ENCODE measurements at places on chromosomes 5 and 9.

- DNase-seq: peak; percentile 5
These were observed 73.4 kb downstream of the FBXO38 start for GRCh38 chr5:148457183-148457620.

DNA sequence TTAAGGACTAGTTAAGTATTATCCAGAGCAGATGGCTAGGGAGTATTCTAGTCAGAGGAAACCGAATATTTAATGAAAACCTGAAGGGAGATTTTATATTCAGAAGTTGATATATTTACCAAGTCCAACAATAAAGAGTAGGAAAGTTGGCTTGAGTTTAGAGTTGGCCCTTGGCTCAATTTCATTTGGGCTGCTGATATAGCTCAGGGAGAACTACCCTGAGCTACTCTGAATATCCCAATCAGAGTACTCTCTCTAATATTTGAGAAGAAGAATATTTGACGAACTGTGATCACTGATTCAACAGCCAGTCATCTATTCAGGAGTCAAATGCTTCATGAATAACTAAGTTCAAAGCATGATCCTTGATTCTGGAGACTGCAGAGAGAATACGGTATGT is 34.5 kb downstream of the TBCA start:
- no peak for DNase-seq

GRCh38 chr5:95939465-95939864 is 22.2 kb downstream of the ELL2 start:
- no peak for DNase-seq

- no peak for DNase-seq
These were observed 391.1 kb downstream of the TMEM38B start for GRCh38 chr9:106085479-106085878.

DNA sequence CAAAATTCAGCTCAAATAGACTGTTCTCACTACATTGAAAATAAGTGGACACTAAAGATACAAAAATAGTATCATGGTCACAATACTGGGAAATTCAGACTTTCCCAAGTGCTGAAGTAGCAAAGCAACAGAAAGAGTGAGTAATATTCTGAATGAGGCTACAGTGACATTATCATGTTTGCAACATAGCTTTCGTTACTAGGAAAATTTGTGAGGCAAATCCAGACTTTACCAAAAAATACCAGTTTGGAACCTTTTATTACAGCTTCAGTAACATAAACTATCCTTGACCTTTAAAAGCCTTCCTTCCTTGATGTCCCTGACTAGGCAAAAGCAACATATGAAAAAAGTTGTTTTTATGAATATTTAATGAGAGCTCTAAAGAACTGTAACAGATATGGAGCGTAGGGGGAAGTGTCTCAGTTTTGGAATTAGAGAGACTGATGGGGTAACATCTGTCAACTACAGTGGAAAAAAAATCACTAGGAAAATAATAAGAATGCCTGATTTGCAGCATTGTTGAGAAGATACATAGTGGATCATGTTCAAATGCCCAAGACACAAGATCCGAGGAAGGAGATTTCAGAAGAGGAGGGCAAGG is 312.9 kb downstream of the ADGRV1 start:
- no peak for DNase-seq

DNA sequence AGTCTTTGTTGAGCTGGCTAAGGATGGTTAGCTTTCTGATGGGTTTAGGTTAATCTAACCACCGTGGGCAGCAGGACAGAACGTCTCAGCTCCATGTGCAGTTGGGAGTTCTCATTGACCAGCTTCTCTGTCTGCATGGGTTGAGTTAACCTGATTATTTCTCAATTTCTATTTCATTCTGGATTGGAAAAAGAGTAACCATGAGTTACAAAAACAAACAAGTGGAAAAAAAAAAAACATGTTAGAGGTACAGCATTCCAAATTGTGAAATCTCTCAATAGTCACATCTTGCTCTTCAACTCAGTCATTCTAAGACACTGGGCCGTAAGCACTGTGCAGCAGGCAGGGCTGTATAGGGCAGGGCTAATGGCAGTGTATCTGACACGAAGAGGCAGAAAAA is 343.7 kb upstream of the KLF4 start:
- DNase-seq: no peak

DNA sequence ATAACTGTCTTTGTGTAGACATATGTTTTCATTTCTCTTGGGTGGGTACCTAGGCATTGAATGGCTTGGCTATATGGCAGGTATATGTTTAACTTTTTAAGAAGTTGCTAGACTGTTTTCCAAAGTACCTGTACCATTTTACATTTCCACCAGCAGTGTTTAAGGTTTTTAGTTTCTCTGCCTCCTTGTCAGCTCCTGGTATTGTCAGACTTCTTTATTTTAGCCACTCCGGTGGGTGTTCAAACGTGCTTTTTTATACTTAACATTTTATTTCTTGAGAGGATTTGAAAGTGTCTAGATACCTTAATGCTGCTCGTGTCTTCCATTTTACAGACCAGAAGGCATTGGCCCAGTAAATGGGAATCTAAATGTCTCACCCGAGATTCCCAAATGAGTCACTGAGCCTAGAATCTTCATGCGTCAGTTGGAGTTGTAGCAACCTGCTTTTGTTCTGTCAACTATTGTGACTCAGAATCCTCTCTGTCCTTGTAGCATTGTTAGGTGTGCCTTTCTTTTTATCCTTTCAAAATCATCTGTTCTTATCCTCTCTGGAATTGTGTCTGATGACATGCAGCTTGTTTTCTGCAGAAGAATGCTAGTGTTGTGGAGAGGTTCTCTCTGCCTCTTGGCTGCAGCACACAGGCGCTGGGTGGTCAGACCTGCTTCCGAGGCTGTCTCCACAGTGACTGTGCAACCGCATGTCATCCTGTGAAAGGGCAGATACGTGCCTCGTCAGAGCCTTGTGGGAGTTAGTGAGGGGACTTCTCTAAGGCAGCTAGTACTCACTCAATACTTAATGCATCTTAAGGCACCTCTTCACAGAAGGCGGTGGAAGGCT is 291.8 kb downstream of the AOPEP start:
- no peak for DNase-seq

DNA sequence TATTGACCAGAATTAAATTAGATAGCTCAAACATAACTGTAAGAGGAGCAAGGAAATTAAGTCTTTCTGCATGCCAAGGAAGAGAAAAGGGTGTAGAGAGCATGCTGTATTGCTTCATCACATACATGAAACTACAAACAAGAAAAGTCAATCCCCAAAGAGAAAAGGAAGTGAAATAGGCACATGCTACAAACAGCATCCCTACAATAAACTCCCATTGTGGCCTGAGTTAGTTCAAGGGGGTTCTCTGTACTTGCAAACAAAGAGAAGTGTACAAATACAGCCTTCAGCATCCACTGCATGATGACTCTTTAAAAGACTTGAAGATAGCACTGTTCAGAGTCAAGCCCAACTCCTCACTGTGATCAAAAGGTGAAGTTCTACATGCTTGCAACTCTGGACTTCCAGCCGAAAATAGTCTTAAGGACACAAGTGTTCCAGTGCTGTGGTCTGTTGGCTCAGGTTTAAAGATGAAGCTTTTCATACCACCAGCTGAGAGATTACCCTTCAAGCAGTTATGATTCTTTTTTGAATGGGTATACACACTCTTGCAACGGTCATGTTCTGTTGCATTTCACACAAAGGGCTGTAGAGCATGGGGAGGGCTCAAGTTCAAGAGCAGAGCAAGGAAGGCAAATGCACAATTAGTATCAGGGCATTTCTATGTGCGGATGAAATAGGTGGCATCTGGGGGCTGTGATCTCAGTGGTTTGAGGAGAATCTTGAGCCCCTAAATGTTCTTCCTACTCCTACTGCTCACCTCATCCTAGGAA is 534.5 kb downstream of the EBF1 start:
- no peak for DNase-seq

GRCh38 chr9:5529683-5530221 is 19.4 kb downstream of the PDCD1LG2 start:
- DNase-seq: no peak

DNA sequence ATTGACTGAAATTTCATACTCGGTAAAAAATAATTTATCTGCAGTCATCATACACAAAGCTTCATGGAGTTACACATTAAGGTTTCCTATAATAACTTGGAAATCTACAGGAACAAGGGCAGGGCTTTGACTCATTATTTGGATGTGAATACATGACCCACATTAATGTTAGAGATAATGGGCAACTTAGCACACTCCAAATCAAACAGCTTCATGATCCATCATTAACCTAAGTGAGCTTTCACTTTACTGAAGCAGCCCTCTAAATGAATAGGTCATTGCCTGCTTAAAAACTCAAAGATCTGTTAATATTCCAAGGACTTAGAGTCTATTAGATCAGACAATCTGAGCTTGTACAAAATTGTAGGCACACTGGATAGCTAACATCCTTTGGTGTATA is 9.0 kb downstream of the CDH12 start:
- no peak for DNase-seq

DNA sequence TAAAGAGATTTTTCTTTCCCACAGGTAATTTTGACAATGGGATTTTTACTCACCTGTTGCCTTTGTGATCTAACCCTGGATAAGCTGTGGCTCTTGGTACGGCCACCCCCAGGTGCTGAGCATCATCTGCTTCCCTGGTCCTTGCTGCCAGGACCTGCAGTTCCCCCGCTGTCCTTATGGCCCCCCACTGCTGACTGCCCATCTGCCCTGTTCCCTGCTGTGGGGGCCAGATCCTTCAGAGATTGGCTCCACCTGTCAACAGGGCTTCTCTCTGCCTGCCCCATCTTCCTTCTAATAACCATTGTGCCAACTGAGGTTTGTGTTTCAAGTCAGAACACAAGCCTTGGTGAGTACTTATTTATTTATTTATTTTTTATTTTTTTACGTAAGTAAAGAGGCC is 183.3 kb downstream of the MAPKAP1 start:
- DNase-seq: no peak

GRCh38 chr5:177612215-177612673 is 12.3 kb downstream of the B4GALT7 start:
- no peak for DNase-seq

- no peak for DNase-seq
These were observed 26.8 kb downstream of the FBXW11 start for GRCh38 chr5:171979606-171980005.

GRCh38 chr5:121974261-121974660 is 12.5 kb downstream of the SRFBP1 start:
- no peak for DNase-seq

DNA sequence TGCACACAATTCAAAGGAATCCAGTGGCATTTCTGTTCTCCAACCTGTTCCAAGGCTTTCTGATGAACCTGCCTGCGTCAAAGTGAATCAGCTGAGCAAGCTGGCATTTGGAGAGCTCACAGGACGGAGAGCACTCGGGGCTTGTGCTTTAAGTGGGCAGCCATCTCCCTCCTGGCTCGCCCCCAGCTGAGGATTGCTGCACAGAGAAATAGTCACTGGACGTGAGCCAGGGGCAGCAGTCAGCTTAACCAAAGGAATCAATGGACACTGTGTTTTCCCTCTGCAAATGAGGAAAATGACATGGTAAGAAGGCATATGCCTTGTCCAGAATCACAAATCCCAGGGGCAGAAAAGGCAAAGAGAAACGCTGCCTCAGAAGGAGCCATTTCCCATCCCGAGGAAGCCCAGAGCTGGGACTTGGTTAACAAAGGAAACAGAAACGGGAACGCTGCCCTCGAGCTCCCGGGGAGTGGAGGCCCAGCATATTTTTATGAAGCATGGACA is 299.4 kb downstream of the ZSWIM6 start:
- no peak for DNase-seq

GRCh38 chr9:95341293-95341962 is 23.9 kb upstream of the FANCC start:
- no peak for DNase-seq

DNA sequence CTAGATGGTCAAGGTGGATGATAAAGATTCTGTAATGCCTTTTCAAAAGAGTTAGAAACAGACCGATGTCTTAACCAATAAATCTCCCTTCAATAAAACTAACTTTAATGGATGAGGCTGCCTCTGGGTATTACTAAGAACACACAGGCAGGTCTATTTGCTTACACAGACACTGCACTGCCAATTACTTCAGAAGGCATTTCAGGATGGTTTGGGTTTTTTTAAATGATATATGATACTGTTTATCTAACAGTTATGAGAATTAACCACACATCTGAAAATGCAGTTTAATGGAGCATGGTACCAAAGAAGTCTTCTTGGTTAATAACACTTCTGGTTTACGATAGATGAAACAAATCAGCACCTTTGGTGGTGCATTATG is 367.9 kb upstream of the GRAMD2B start:
- DNase-seq: no peak

- DNase-seq: no peak
These were observed 4.5 kb downstream of the CAMK4 start for GRCh38 chr5:111228520-111229220.

DNA sequence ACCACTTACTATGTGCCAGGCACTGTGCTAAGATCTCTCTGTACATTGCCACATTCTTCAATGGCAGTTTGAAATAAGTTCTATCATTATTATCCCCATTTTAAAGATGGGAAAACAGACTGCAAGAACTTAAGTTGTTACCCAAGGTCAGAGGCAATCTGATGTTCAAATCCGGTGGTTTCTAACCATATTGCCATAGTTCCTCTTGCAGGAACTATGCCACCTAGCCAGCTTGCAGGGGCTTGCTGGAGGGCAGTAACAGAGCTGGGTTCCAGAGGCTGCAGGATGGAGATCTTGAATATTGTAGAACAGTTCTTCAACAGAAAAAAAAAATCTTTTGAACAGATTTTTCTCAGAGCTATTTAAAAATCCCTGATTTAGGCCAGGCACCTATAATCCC is 71.8 kb upstream of the TNFAIP8 start:
- DNase-seq: no peak

DNA sequence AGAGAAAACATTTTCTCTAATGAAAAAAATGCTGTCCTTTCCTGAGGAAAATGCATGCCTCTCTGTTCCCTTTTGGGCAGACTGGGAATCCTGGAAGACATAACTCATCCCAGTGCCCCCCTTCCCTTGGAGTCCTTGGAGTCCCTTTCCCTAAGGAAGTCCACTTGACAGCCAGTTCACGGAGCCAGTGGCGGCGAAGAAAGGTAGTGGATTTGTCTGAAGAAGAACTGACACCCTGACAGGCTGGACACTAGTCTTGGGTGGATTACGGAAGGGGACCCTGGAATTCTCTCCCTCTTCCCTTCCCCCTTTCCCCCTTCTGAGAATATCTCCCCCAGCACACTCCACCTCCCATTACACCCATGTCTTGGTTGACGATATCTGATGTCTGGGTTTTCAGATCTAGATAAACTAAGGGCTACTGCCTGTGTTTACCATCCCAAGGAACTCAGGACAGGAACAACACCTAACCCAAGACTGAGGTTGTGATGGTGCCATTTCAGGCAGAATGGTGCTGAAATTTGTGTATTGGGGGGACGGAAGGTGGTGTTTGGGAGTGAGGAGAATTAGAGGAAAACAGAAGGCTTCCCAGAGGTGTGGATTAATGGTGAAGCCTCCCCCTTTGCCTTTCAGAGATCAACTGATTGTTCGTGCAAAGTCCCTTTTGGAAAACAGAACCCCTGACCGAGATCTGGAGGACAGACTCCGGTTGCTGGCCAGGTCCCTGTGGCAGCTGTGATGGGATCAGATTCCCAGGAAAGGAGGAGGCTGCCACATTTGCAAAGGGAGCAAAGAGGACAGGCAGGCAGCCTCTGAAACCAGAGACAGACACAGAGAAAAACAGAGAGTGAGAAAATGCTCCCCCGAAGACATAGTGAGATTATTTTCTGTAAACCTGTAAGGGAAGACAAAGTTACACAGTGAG is 704 bp downstream of the SPARC start:
- DNase-seq: no peak

Data from CD4-positive, alpha-beta T cell treated with Interleukin-6 at 100 ng/mL for 8 hours (primary cell).